Stimulated activated CD4-positive, alpha-beta T cell treated with anti-CD3 and anti-CD28 coated beads, Interleukin-15, amount 100 ng/mL, for 1 hour (primary cell): ENCODE measurements at places on chromosomes 2 and 18.

- no peak for DNase-seq
Measured at GRCh38 chr18:463827-464541, 36.5 kb downstream of the COLEC12 start.

DNA sequence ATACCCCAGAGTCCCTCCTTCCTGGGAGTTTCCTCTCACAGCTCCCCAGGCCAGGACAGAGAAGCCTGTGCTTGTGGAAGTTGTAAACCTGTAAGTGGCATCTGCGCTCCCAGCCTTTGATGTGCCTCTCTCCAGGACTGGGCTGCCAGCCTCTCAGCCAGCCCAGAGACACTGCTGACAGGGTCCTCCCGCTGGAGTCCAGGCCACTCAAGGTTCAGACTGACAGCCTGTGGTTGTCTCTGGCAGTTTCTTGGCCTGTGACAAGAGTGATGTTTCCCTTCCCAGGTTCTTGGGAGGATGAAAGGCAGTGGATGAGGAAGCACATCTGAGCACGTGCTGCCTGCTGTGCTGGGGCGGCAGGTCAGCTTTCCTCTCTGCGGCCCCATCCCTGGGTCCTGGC lies 3.0 kb downstream of the SLC35F6 start:
- DNase-seq, result no peak

DNA sequence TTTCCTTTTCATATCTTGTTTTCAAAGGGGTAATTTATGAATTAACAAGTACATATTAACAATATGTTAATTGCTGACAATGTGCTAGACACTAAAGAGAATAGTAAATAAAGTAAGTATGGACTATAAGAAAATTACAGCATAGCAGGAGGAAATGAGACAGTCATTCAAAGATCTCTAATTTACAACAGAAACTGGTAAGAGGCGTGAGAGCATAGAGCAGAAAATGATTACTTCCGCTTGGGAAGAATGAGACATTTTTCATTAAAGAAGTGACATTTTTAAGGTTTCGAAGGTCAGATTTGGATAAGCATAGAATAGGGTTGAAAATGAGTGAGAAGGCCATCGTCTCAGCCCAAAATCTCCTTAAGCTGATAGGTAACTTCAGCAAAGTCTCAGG lies 184.4 kb upstream of the SESTD1 start:
- DNase-seq, result no peak

GRCh38 chr2:128234613-128235012 lies 84.1 kb downstream of the HS6ST1 start:
- no peak for DNase-seq

DNA sequence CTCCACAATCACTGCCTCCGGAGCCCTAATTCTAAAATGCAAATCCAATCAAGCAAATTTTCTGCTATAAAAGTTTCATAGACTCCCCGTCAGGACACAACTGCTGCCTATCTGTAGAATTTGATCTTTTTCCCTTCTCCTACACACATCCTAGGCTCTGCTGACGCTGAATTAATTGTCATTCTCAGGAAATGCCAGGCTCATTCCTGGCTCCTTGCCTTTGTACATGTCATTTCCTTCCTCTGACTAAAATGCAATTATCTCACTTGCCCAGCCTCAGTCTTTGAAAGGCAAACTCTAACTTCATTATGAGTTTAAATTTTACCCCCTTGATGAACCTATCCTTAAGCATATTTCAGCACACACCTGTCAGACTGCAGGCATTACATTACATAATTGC lies 844.9 kb upstream of the CRIM1 start:
- no peak for DNase-seq

GRCh38 chr2:25387876-25388449 lies 46.2 kb upstream of the DNMT3A start:
- DNase-seq, result no peak
